Stimulated activated CD4-positive, alpha-beta T cell treated with anti-CD3 and anti-CD28 coated beads, TNF-alpha, amount 100 ng/mL, for 24 hours (primary cell): ENCODE measurements at places on chromosomes 13 and 19.

DNA sequence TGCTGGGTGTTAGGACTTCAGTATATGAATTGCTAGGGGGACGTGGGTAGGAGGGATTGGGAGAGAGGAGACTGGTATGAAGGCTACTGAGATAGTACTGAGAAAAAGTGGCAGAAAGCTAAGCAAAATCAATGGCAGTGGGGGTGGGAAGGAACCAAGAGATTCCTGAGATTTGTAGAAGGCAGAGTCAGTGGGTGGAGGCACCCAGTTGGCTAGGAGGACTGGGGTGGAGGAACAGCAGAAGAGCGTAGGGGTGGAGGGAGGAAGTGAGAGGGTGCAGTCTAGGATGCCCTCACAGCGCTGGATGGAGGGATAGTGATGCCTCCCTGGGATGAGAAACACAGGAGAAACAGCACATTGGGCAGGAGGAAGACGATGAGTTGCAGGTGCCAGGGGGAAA lies 5.6 kb upstream of the MEDAG start:
- DNase-seq = no peak

GRCh38 chr19:18790566-18791314 lies at the start of gene COMP:
TSS of gene COMP (minus strand) at chr19:18791305. CDS start at chr19:18791269, 36 bp downstream.
- DNase-seq = no peak

DNA sequence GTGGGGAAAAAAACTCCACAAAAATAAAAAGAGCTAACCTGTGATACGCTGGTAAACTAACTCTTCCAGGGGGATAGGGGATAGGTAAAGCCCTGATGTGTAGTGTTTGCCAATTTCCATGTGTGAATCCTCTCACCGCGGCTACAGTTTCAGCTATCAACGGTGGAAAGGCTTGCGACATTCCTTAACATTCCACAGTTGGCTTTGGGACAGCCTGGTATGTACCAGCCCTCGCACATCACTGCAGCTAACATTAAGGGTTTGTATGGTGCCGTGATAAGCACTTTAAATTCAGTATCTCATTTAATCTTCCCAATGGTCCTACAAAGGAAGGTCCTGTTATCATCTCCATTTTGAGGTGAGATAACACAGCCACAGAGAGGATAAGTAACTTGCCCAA lies 112.4 kb downstream of the KATNAL1 start:
- no peak for DNase-seq

- no peak for DNase-seq
These were observed 29.9 kb downstream of the RYR1 start for GRCh38 chr19:38463365-38463764.

GRCh38 chr19:46602392-46603194 lies 1.5 kb downstream of the CALM3 start:
- peak; percentile 55 for DNase-seq
